Neuronal stem cell (in vitro differentiated cells): ENCODE measurements at places on chromosomes 7 and 10.

- no peaks in the 10 kb centered on the region for H3K27me3 ChIP-seq
- H3K4me1 ChIP-seq = peaks cover 2% of the 10 kb centered on the region
- H3K27ac ChIP-seq = no peak overlapping the region
- no peak for DNase-seq
- H3K4me3 ChIP-seq = no peak overlapping the region
- H3K36me3 ChIP-seq = no peaks in the 10 kb centered on the region
These were observed 70.5 kb downstream of the SFMBT2 start for GRCh38 chr10:7340179-7340874.

GRCh38 chr10:99681553-99681952, 22.2 kb downstream of the ENTPD7 start:
- DNase-seq = no peak
- no peak overlapping the region for H3K4me3 ChIP-seq
- H3K27me3 ChIP-seq = no peaks in the 10 kb centered on the region
- no peaks in the 10 kb centered on the region for H3K4me1 ChIP-seq

GRCh38 chr7:131285556-131285955, 42.1 kb upstream of the MKLN1 start:
- no peaks in the 10 kb centered on the region for H3K27me3 ChIP-seq
- H3K4me1 ChIP-seq = peaks cover 12% of the 10 kb centered on the region
- H3K36me3 ChIP-seq = no peaks in the 10 kb centered on the region
- H3K27ac ChIP-seq = no peak overlapping the region

GRCh38 chr10:114048472-114048871, 4.8 kb downstream of the ADRB1 start:
- peaks cover 83% of the 10 kb centered on the region for H3K27me3 ChIP-seq
- H3K36me3 ChIP-seq = no peaks in the 10 kb centered on the region
- H3K27ac ChIP-seq = no peak overlapping the region

DNA sequence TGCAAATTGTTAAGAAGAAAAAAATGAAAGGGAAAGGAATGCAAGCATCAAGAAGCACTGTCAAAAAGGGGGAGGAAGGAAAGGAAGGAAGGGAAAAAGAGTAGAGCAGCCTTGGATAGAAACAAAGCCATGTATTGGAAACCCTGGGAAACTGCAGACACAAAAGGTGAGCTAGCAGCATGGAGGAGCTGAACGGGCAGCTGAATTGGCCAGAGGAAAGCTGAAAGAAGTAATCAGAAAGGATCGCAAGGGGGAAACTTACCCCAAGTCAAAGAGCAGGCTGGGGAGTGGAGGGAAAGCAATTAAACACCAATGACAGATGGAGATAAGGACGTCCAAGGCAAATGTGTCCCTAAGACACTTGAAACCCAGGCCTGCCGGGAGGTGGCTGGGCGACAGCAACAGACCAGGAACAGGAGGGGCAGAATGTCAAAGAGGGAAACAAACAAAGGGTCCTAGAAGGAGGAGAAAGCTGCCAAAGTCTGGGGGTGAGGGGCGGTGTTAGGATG, 93.8 kb upstream of the SVIL start:
- H3K4me3 ChIP-seq = no peak overlapping the region
- peak; percentile 74 for DNase-seq
- no peaks in the 10 kb centered on the region for H3K27me3 ChIP-seq

- H3K4me3 ChIP-seq = no peak overlapping the region
- H3K27ac ChIP-seq = peak overlapping the region; percentile 69
- peaks cover 23% of the 10 kb centered on the region for H3K4me1 ChIP-seq
- H3K36me3 ChIP-seq = peaks cover 12% of the 10 kb centered on the region
These were observed 1.6 kb downstream of the FEZF1 start for GRCh38 chr7:122302761-122303530.

GRCh38 chr10:124385627-124386185, 33.0 kb downstream of the OAT start:
- peaks cover 14% of the 10 kb centered on the region for H3K4me1 ChIP-seq
- H3K27me3 ChIP-seq = peaks cover 9% of the 10 kb centered on the region
- DNase-seq = no peak
- H3K36me3 ChIP-seq = no peaks in the 10 kb centered on the region

GRCh38 chr10:12193193-12193592, 2.5 kb downstream of the NUDT5 start:
- H3K4me1 ChIP-seq = no peaks in the 10 kb centered on the region
- peaks cover 2% of the 10 kb centered on the region for H3K36me3 ChIP-seq
- DNase-seq = no peak
- no peaks in the 10 kb centered on the region for H3K27me3 ChIP-seq

DNA sequence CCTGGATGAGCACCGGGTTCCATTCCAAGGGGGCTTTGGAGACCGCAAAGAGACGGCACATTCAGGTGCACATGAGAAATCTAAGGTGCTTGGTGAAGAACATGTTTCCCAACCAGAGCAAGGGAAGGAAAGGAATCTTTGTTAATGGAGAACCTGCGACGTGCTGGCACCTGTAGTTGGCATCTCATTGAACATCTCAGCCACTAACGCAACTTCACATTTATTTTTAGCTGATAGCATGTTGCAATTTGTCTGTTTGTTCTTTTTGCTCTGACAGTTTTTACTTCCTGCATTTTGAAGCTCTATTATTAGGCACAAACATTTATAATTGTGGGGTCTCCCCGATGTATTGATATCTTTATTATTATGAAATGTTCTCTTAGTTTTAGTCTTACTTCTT, 316.7 kb downstream of the TCERG1L start:
- H3K4me3 ChIP-seq = no peak overlapping the region
- no peaks in the 10 kb centered on the region for H3K27me3 ChIP-seq
- DNase-seq = no peak
- H3K27ac ChIP-seq = no peak overlapping the region
- no peaks in the 10 kb centered on the region for H3K4me1 ChIP-seq
- no peaks in the 10 kb centered on the region for H3K36me3 ChIP-seq

DNA sequence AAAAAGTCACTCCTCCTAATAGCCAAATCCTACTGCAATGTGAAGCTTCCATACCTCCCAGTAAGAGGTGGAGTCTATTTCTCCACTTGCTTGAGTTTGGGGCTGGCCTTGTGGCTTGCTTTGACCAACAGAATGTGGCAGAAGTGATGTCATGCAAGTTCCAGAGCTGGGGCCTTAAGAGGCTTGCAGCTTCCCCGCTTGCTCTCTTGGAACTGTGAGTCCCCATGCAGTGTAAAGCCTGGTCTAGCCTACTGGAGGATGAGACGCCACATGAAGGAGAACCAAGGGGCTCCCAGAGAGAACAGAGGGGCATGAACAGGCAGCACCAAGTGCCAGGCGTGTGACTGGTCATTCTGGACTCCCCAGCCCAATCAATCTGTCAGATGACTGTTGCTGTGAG, 58.6 kb upstream of the OPALIN start:
- H3K27ac ChIP-seq = no peak overlapping the region
- no peaks in the 10 kb centered on the region for H3K36me3 ChIP-seq
- no peaks in the 10 kb centered on the region for H3K4me1 ChIP-seq
- no peaks in the 10 kb centered on the region for H3K27me3 ChIP-seq
- no peak for DNase-seq

DNA sequence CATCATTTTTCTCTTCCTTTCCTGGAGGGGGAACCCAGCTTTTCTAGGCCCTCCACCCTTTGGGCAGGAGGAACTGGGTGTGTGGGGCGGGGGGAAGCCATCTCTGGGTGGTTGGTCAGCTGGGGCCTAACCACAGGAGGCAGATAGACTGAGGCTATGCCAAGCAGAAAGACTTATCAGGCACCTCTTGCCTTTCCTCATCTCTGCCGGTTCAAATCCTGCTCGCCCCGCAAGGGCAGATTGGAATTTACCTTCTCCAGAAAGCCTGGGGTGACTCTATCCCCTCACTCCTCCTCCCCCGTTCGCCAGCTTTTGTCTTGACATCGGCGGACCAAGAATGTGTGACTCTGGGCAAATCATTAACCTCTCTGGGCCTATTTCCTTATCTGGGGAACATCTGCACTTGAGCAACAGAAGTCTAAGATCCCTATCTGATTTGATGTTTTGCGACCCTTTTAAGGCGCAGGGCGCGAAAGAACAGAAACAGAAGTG, 584 bp upstream of the GARS1 start:
- no peak for DNase-seq
- H3K27me3 ChIP-seq = no peaks in the 10 kb centered on the region
- no peaks in the 10 kb centered on the region for H3K36me3 ChIP-seq
- H3K4me3 ChIP-seq = peak overlapping the region; percentile 97

DNA sequence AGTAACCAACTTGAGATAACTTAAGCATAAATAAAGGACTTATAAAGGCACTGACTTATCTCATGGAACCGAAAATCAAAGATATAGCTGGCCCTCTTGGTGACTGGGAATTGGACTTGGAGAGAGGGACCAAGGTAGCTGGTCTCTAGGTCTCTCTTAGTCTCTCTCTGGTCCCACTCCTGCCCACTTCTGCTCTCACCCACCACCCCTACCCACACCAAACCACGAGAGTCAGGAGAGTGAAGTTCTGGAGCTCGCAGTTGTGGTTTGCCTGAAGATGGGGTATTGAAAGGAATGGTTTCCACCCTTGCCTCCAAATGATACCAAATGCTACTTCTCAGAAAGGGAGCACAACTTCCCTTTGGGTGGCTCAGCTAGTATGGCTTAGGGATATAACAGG, 216.3 kb downstream of the LRMDA start:
- H3K27me3 ChIP-seq = no peaks in the 10 kb centered on the region
- no peak overlapping the region for H3K27ac ChIP-seq
- no peaks in the 10 kb centered on the region for H3K36me3 ChIP-seq
- peaks cover 10% of the 10 kb centered on the region for H3K4me1 ChIP-seq
- no peak for DNase-seq
- no peak overlapping the region for H3K4me3 ChIP-seq

DNA sequence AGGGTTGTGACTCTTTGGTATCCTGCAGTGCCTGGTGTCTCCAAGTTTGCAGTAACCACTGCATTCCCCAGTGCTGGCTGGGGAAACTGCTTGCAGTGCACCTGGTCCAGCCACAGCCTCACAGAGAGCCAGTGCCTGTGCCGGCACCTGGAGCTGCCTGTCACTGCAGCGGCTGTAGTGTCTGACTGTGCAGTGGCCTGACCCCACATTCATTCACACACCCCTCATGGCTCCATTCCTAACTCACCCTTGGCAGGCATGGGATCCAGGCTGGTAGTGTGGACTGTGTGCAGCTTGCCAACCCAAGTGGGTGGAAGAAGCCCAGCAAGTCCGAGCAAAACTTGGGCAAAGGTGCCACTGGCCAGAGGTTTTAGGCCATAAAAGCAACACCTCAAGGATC, 3.7 kb upstream of the CYP3A43 start:
- H3K4me3 ChIP-seq = no peak overlapping the region
- H3K36me3 ChIP-seq = no peaks in the 10 kb centered on the region
- peaks cover 2% of the 10 kb centered on the region for H3K27me3 ChIP-seq
- H3K4me1 ChIP-seq = no peaks in the 10 kb centered on the region

- H3K27me3 ChIP-seq = no peaks in the 10 kb centered on the region
- no peak overlapping the region for H3K4me3 ChIP-seq
- no peak overlapping the region for H3K27ac ChIP-seq
- no peaks in the 10 kb centered on the region for H3K36me3 ChIP-seq
These were observed 108.8 kb downstream of the ADCYAP1R1 start for GRCh38 chr7:31160941-31161340.

- H3K4me1 ChIP-seq = no peaks in the 10 kb centered on the region
- H3K27me3 ChIP-seq = no peaks in the 10 kb centered on the region
- DNase-seq = no peak
- no peak overlapping the region for H3K4me3 ChIP-seq
- no peak overlapping the region for H3K27ac ChIP-seq
These were observed 193.2 kb upstream of the GHITM start for GRCh38 chr10:83945982-83946718.

GRCh38 chr7:50729962-50730361, 52.7 kb downstream of the GRB10 start:
- peaks cover 12% of the 10 kb centered on the region for H3K4me1 ChIP-seq
- no peak overlapping the region for H3K4me3 ChIP-seq
- no peak overlapping the region for H3K27ac ChIP-seq
- DNase-seq = no peak
- peaks cover 33% of the 10 kb centered on the region for H3K36me3 ChIP-seq

GRCh38 chr10:106911096-106911495, 253.4 kb downstream of the SORCS1 start:
- H3K4me3 ChIP-seq = no peak overlapping the region
- no peak overlapping the region for H3K27ac ChIP-seq
- H3K27me3 ChIP-seq = no peaks in the 10 kb centered on the region

- H3K36me3 ChIP-seq = peaks cover 3% of the 10 kb centered on the region
- no peak overlapping the region for H3K4me3 ChIP-seq
These were observed 35.2 kb downstream of the CYP17A1 start for GRCh38 chr10:102801978-102802377.
